ENCODE measurements at places on chromosomes 3 and 15.

GRCh38 chr3:4356220-4356540 lies 53.0 kb downstream of the SETMAR start:
- no peak for DNase-seq

GRCh38 chr15:61227269-61227949 lies 1.7 kb downstream of the RORA start:
- DNase-seq = no peak

GRCh38 chr15:81265256-81265943 lies 58.5 kb downstream of the STARD5 start:
- DNase-seq = no peak

DNA sequence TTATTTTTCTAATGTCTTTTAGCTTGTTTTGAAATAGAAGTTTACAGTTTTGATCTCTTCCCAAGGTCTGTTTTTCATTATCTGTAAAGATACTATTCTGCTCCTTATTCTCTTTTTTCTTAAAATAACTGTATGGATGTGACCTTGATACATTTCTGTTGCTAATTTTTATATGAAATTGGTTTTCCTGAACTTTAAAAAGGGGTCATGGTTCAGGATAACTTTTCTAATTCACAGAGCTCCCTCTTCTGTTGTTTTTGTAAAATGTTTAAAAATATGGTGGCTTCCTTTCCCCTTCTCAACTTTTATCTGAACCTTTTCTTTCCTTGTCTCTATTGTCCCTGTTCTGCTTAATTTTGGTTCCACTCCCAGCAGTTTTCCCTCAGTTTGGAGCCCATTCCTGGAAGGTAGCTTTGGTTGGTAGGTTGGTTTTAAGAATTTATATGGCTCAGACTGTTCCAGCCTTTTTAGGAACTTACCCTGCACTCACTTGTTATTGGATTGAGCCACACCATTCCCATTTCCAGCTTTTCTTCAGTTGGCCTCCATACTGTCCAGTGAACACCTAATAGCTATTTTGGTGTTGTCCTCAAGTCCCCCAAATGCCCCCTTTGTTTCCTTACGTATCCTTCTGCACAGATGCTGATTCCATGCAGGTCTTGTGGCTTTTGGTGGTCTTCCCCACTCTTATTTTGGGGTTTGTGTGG lies 70.3 kb downstream of the SLMAP start:
- DNase-seq = no peak

DNA sequence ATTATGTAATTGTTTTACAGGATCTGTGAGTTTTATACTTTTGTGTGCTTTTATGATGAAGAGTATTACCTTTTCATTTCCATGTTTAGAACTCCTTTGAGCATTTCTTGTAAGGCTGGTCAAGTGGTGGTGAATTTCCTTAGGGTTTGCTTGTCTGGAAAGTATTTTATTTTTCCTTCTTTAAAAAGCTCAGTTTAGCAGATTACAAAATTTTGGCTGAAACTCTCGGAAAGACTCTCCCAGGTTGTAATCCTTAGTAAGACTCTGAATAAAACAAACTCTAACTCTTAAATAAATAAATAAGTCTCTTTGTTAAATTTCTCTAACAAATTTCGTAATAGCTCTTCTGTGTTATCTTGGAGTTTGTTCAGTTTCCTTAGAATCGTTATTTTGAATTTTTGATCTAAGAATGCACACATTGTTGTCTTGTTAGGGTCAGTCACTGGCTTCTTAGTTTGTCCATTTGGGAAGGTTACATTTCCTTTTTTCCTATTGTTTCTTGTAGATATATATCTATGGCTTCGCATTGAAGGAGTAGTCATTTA lies 14.7 kb upstream of the ACOX2 start:
- no peak for DNase-seq

- DNase-seq = no peak
These were observed 325.2 kb upstream of the MEIS2 start for GRCh38 chr15:37425541-37425940.

DNA sequence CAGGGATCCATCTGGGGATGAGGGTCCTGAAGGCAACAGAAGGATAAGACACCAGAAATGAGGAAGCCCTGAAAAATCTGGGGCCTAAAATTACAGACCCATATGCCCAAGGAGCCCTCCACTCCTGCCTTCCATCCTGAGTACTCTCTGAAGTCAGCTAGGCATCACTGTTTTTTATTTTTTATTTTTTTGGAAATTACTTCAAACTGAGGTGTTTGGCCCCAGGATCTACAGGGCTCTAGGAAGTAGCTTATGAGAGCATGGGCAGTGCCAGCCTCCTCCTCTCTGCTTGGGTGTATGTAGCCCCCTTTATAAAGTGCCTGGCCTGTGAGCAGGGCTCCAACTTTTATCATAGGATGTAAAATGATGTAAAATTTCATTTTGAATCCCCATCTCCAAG lies 7.9 kb downstream of the EPB42 start:
- DNase-seq = no peak

All from activated CD4-positive, alpha-beta T cell treated with anti-CD3 and anti-CD28 coated beads, Interleukin-2, amount 10 ng/mL, durations not matched to agents 7 days and 5 days (primary cell).